Endodermal cell (in vitro differentiated cells): ENCODE measurements at places on chromosomes 1 and 21. TPM values are rescaled to one million over a fixed set of nuclear protein-coding genes. Genes with fewer than 3 reads are reported as not detected.
A peak's percentile ranks its signal among the peaks of the same experiment; 100 is the strongest.

JAM2 gene
- 0.48 and 0.99 TPM in 2 replicates for total RNA-seq

- DNase-seq, result no peak
Observed at GRCh38 chr1:202565890-202566602, 144.2 kb downstream of the SYT2 start.

- DNase-seq, result peak; percentile 94
Observed at GRCh38 chr1:200979574-200980451, 43.7 kb downstream of the KIF21B start.

DNA sequence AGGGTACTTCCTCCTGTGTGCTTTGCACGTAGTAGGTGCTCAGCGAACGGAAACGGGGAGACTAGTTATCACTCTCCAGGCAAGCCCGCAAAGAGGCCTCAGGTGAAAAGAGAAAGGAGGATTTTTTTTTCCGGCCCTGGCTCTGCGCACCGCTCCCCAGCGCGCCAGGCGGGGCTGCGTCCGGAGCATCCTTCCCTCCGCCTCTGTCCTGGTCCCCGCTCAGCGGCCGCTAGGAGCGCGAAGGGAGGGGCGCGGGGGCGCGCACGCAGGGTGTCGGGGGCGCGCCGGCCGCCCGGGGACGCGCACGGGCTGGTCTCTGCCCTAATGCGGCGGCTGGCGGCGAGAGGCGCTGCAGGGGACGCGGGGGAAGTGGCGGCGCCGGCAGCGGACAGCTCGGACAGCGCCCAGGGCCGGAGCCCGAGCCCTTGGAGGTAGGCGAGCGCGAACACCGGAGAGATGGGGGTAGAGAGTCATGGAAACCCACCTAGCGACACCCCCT lies 42.3 kb upstream of the NFASC start:
- peak; percentile 96 for DNase-seq

PRELP gene
- 0.43 and 0.66 TPM in 2 replicates for total RNA-seq

ADAR gene
- total RNA-seq, result 148 to 173 TPM (median 148 TPM) in 3 replicates

DNA sequence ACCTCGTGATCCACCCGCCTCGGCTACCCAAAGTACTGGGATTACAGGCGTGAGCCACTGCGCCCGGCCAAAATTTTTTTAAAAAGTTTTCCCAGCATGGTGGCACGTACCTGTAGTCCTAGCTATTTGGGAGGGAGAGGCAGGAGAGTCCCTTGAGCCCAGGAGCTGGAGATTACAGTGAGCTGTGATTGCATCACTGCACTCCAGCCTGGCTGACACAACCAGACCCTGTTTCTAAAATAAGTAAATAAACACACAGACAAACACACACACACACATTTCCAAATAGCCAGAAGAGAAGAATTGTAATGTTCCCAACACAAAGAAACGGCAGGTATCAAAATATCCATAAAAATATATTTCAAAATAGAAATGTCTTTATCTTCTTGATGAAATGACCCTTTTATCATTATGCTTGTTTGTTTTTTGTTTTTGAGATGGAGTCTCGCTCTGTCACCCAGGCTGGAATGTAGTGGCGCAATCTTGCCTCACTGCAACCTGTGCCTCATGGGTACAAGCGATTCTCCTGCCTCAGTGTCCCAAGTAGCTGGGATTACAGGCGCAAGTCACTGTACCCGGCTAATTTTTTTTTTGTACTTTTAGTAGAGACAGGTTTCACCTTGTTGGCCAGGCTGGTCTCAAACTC lies 9.3 kb downstream of the HES2 start:
- DNase-seq, result no peak

- DNase-seq, result no peak
Observed at GRCh38 chr1:45134461-45134873, 71.9 kb downstream of the ZSWIM5 start.

GRCh38 chr1:15957221-15958095 lies 18.4 kb downstream of the ZBTB17 start:
- peak; percentile 87 for DNase-seq

DNA sequence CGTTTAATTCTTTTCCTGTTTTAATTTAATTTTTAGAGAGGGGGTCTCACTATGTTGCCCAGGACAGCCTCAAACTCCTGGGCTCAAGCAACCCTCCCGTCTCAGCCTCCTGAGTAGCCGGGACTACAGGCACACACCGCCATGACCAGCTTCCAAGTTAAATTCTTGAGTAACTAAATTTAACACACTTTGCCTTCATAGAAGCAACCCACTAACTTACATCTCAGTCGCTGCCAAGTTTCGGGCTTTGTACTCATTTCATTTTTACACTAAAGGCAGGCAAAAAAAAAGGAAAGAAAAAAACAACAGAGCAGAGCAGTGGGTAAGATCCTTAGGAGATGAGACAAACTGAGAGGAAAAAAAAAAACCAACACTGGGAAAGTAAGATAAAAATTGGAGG lies 3.5 kb downstream of the TIAM1 start:
- no peak for DNase-seq

TIPRL gene
- total RNA-seq, result 29.3 and 33.5 TPM in 2 replicates

- DNase-seq, result no peak
Observed at GRCh38 chr1:219027146-219027673, 146.5 kb upstream of the LYPLAL1 start.

KCNJ9 gene
- total RNA-seq, result not detected in 2 replicates

KCNA3 gene
- 0.18 and 0.20 TPM in 2 replicates for total RNA-seq

- DNase-seq, result peak; percentile 74
Observed at GRCh38 chr1:115764541-115764940, 4.0 kb downstream of the CASQ2 start.

TPTE gene
- not detected in 2 replicates for total RNA-seq

AMPD1 gene
- total RNA-seq, result not detected in 2 replicates

- DNase-seq, result no peak
Observed at GRCh38 chr1:69171248-69171647, 396.5 kb upstream of the LRRC7 start.

CATSPERE gene
- total RNA-seq, result 0.33 to 0.34 TPM (median 0.33 TPM) in 3 replicates

DNA sequence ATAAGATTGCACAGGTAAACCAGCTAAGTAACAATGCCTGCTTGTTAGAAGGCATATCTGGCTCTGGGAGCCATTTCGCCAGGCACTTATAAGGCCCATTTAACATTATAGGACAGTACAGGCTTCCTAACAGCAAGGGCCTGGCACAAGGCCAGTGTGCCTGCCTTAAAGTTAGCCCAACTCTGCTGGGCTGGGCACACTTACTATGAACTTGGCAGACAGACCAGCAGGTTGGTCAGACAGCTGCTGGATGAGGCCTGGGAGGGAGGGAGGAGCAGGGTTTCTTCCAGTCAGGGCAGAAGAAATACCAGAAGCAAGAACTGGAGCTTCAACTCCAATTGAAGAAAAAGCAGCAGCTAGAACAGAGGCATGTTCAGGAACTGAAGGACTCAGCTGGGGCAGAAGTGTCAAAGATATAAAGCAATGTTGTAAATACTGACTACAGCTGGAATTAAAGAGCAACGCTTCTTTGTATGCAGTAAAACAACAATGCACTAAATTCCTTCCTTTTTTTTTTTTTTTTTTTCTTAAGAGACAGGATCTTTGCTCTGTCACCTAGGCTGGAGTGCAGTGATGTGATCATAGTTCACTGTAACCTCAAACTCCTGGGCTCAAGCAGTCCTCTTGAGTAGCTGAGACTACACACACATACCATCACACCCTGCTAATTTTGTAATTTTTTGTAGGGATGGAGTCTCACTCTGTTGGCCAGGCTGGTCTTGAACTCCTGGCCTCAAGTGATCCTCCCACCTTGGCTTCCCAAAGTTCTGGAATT lies 4.9 kb downstream of the CACHD1 start:
- peak; percentile 47 for DNase-seq

DNA sequence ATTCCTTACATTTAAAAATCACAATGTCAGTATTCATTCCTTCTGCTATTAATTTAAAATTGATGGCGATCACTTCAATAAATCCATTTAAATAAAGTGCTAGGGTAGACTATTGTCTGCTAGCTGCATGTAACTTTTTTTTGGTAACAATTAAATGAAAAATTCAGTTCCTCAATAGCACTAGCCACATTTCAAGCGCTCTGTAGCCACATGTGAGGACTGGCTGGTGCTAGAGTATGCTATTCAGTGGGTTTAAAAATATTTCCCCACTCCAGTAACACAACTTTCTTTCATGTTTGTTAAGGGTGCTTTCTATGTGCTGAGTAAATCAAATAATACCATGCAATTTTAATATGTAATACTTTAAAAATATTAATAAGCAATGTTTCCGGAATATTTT lies 108.2 kb downstream of the LTN1 start:
- no peak for DNase-seq

DNA sequence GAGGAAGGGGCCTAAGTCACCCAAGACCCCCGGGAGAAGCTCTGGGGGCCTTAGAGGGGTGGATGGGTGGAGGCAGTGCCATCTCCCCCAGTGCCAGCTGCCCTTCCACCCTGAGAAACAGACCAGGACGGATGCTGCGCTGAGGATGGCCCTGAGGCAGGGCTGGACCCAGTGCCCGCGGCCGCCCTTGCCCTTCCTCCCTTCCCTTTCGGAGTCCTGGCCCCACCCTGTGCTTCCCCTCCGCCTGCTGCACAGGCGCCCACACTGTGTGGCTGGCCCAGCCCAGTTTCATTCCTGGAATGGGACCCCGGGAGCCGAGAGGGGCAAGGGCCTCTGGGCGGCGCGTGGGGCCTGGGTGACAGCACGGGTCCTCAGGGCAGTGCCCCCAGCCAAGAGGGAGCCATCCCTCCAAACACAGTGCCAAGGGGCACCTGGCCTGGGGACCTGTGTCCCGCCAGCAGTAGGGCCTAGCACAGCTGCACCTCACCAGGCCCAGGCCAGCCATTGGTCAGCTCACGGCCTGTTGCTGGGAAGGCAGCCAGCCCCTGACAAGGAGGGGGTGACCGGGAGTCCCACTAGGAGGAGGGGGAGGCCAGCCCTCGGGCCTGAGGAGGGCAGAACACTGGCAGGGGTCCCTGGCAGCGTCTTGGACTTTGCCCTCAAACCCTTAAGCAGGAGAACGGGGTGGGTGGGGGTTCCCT lies 13.4 kb upstream of the SKI start:
- peak; percentile 65 for DNase-seq

DNA sequence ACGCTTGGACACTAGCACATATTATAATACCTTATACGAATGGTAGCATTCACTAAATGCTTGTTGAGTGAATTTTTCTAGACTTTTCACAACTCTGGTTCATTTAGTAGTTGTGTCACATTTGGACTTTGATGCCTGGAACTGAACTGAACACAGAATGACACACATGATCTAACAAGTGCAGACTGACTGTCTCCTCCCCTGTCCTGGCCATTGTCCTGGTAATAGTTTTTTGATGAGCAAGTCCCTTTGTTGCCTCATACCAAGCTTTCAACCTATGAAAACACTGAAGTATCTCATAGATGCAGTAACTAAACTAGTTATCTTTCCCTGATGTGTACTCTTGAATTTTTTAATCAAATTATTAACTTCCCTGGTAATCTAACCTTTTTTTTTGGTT lies 66.4 kb downstream of the LRRC8D start:
- DNase-seq, result no peak

GRCh38 chr1:64757213-64757612 lies 12.3 kb downstream of the RAVER2 start:
- no peak for DNase-seq

- DNase-seq, result no peak
Observed at GRCh38 chr1:192118881-192119405, 39.3 kb upstream of the RGS18 start.

DNA sequence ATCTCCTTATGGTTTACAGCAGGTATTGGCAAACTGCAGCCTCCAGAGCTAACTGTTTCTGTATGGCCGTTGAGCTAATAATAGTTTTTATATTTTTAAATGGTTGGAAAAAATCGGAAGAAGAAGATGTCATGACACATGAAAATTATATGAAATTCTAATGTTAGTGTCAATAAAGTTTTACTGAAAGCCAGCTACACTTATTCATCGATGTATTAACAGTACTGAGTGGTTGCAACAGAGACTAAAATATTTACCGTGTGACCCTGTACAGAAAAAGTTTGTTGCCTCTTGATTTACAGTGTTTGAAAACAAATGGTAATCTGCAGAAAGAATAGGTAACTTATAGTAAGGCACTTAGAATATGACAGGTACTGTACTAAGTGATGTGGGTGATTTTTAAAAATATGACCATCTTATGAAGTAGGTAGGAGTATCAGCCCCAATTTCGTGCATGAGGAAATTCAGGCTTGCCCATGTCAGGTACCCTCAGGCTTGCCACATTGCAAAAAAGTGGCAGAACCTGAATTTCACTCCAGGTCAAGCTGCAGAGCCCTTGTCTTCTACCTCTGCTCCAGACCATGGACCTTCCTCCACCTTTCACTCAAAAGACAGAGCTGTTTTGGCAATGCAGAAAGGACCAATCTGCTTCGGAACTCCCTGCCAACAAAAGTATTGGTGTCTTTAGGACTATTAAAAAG lies 311.9 kb upstream of the RUNX1 start:
- no peak for DNase-seq

- DNase-seq, result peak; percentile 58
Observed at GRCh38 chr1:202017749-202018467, 7.5 kb downstream of the ELF3 start.

DNA sequence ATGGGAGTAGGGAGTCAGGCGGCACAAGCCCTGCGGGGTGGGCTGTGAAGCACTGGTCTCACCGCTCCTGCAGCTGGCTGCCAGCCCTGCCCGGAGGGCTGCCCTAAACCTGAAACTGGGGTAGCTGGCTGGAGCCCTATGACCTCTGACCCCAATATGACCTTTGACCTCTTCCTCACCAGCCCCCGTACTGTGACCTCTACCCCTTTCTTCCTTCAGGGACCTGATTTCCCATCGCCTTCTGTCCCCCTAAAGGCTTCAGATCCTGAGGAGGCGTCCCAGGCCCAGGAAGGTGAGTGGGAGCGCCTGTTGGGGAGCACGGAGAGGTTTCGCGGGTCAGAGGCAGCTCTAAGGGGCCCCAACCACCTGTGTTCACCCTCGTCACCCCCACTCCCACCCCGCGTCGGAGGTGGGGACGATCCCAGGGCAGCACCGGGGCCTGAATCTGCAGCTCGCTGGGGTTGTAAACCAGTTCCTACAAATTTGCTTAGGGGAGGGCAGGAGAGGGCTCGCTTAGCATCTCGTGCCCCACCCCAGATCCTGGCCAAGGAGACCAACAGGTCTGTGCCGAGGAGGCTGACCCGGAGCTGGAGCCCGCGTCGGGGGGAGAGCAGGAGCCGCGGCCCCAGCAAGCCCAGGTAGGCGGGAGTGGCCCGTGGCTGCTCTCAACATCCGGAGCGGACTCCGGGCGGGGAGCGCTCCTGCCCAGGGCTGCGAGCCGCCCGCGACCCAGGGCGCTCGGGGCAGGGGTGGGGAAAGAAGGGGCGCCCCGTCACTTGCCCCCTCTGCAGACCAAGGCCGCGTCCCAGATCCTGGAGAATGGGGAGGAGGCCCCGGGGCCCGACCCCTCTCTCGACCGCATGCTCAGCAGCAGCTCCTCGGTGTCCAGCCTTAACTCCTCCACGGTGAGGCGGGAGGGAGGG lies 7.3 kb downstream of the SYTL1 start:
- peak; percentile 92 for DNase-seq

DNA sequence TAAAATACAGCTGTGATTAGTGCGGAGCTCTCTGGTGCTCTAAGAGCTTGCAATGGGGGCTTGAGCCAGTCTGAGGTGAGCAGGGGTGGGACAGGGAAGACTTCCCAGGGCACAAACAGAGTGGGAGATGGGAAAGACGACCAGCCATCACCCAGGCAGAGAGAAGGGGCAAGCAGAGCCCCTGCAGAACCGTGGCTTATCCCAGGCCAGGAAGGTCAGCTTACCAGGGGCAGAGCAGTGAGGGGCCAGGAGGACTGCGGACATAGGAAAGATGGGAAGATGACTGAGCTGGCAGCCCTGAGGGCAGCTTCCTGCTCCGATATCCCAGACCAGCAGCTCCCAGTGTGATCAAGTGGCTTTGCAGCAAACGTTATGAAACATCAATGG lies 55.4 kb upstream of the IFFO2 start:
- peak; percentile 65 for DNase-seq

WDR64 gene
- not detected in 2 replicates for total RNA-seq

TTC34 gene
- total RNA-seq, result 2.5 and 3.1 TPM in 2 replicates

RGS4 gene
- total RNA-seq, result 0.48 and 0.56 TPM in 2 replicates
